ENCODE measurements at places on chromosomes 6 and 20.

DNA sequence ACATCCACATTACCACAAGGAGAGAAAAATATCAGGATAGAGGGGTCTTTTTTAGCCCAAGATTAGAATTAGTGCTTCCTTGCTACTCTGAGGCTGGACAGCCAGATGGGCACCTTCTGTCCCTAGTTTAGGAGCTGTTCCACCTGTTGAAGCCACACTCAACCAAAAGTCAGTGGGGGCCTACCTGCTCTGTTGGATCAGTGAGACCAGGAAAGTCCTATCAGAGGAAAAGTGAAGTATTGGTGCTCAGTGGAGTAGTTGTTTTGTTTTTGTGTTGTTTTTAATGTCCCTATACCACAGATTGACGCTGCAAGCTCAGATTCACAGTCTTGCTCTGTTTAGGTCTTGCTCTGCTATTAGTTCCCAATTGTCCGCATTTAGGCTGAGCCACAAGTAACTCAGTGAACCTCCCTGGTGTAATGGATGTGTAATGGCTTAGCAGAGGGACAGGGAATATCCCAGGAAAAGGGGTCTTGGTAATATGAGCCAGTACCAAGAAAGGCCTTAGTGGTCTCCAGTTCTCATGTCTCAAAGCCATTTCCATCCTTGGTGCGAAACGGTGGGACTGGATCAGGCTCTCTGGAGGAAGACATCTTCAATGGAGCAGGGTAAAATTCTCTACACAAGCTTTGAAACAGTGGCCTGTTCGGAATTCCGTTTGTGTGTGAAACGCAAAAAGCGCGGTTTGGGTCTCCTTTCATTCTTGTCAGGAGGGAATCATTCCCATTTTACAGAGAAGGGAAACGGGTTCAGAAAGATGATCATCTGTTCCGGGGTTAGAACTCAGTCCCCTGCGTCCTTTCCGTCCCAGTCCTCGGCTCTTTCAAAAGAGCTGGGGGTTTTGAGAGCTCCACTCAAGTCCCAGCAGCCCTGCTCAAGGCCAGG lies 631 bp upstream of the PABPC1L start:
- DNase-seq: no peak

GRCh38 chr20:39245685-39246311 lies 283.7 kb downstream of the DHX35 start:
- no peak for DNase-seq

GRCh38 chr6:157834549-157834948 lies 11.5 kb downstream of the SNX9 start:
- DNase-seq: no peak

DNA sequence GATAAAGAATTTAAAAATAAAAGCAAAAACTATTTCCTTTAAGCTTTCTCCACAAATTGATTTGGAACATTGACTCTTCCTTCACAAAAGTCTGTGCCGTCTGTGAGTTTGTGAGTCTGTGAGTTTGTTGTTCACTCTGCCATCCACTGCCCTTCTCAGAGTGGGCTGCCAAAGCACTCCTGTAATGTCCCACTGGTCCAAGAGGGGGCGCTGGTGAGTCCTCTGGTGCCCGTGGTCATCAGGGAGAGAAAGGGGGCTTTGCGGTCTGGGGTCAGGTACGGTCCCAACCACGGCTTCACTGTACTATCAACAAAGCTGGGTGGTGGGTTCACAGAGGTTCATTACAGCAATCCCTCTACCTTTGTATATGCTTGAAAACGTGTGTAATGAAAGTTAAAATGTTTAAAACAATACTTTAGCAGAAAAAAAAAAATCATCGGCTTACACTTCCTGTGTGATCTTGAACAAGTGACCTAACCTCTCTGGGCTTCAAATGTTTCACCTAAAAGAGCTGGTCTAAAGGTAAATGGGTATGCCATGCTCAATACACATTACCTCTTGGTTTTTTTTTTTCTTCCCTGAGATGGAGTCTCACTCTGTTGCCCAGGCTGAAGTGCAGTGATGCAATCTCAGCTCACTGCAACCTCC lies 5.6 kb upstream of the ANKRD60 start:
- DNase-seq: no peak

DNA sequence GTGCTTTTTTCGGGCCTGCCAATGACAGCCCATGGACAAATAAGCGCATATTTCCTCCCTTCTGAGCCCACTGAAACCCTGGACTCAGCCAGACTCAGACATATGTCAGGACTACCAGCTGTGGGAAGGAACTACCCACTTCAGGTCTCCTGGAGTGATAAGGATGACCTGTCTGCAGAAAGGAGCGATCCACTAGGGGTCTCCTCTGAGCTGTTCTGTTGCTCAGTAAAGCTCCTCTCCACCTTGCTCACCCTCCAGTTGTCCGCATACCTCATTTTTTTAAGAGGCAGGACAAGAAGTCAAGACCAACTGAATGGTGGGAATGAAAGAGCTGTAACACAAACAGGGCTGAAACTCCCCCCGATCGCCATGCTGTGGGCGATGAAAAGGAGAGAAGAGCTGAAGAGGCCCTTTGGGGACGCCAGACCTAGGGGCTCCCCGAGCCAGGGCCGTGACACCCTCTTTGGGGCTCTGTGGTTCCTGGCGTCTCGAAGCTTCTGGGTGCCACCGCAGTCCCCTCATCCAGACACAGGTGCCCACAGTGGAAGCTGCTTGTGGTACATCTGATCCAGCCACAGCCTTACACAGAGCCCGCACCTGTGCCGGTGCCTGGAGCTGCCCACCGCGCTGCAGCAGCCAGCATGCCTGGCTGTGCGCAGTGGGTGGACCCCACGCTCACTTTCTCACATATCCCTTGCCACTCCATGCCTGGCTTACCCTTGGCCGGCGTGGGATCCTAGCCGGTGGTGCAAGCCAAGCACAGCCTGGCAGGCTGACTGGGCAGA lies 68.8 kb downstream of the EYS start:
- peak; percentile 8 for DNase-seq

DNA sequence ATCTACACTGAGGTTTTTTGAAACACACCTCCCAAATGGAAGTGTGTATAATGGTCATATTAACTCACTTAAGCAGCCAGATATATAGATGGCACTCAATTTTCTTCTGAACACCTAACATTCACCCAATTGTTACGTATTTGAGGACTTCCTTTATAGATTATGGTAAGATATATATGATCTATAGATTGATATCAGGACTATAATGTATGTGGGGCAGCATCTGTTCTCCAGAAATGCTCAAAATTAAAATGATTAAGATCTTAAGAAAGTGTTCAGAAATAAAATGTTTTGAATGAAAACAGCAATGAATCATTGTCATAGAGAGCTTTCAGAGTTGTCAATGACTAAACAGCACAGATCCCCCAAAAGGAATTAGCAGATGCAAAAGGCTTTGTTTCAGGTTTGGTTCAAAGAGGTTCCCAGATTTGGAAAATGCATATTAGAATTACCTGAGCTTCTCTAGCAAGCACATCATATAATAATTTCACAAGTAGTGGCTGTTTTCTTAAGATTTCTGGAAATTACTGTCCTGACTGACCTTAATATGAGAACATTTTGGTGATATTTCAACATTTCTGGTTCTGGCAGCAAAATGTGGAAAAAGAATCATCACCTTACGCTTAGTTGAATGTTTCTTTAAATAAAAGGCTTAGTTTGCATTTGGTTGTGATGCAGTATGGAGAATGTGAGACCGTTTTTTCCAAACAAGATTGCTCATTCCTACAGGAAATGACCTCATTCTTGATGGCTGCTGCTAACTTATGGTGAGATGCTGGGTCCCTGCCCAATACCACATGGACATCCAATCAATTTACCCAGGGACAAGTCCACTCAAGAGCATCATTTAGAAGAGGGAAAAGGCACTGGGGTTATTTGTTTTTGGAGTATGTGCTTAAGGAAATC lies 31.5 kb downstream of the TRAF3IP2 start:
- DNase-seq: peak; percentile 40

GRCh38 chr20:914727-915498 lies 1.2 kb downstream of the ANGPT4 start:
- DNase-seq: no peak

- DNase-seq: no peak
These were observed 75.6 kb downstream of the SLC24A3 start for GRCh38 chr20:19288061-19288460.

- no peak for DNase-seq
These were observed 100.3 kb downstream of the SMOC2 start for GRCh38 chr6:168541307-168541706.

- DNase-seq: peak; percentile 5
These were observed 86.2 kb downstream of the VEGFA start for GRCh38 chr6:43856005-43856765.

DNA sequence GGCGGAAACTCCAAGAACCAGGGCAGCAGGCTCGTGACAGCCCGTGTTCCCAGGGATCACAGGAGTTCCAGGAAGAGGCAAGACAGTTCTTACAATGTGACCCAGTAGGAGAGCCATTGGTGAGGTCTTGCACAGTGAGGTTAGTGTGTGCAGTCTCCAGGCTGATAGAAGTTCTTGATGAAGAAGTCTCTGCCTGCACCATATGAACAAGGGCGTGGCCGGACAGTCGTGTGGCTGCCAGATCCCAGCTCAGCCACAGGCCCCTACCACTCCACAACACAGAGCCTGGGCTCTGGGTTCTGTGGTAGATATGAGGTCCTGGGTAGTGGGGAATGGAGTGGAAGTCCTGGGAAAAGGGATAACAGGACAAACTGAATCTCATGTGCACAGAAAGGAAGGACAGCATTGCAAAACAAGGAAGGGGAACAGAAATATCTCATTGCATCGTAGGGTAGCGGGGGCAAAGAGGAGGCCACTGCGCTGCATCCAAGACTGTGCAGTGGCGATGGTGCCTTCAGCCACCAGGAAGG lies 65.2 kb downstream of the STX11 start:
- DNase-seq: no peak

DNA sequence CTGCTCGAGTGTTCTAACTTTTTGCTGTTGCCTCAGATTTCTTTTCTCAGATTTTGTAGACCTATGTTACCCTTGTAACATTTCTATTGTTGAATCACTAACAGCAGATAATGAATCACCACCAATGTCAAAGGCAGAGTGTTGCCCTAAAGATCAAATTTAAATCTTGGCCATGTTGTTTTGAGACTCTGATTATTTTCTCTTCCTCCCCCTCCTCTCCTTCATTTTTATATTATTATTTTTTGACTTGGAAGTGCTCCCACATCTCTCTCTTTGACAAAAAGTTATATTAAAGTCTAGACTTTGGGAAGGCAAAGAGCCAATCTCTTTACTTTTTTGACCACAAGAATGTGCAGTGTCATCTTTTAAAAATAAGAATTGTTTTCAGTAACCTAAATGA lies 422.7 kb downstream of the NKAIN2 start:
- DNase-seq: no peak

- peak; percentile 74 for DNase-seq
These were observed 101.6 kb upstream of the PRSS16 start for GRCh38 chr6:27145731-27146455.

DNA sequence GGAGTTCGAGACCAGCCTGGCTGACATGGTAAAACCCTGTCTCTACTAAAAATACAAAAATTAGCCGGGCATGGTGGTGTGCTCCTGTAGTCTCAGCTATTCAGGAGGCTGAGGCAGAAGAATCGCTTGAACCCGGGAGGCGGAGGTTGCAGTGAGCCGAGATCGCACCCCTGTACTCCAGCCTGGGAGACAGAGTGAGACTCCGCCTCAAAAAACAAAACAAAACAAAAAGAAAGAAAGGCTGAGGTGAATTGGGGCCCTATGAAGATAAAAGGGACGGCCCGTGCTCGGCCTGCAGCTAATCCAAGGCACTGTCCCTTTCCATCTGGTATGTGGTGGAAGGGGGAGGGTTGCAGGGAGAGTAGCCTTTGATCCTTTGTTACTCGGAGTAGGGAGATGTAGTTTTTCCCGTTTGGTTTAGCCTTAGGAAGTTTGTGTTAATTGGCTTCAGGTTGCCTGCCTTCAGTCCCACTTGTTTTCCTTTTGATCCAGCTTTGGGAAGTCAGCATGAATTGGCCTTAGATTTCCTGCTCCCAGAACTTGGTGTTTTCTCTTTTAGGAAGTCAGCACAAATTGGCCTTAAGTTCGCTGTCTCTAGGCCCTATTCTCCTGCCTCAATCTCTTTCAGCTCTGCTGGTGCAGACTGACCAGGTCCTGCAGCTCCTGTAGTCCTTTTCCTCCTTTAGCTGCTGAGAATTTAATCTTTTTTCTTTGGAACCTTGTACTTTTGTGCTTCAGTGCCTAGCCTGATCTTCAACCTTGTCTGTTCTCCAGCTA lies 36.1 kb upstream of the PAQR8 start:
- no peak for DNase-seq

DNA sequence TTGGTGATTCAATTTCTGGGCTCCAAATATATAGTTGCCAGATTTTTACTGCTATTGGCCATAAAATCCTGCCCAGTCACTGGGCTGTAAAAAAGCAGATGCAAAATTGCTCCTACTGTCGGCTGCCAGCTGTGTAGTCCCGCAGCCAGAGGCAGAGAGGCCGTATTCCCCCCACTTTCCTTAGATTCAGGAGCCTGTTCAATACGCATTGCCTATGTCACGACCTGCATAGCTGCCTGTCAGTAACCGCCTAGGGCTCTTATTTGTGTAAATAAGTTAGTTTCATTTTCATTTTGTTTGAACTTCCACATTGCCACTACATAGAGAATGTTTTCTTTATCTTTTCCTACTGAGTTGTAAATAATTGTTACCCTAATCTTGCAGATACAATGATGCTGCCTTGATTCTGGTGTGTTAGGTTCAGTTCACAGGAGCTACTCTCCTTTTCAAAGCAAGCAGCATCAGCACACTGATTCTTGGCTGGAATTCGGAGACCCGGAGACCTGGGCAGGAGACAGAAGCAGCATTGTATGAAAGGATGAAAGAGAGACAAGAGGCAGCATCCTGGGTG lies 46.0 kb upstream of the UST start:
- DNase-seq: peak; percentile 36

DNA sequence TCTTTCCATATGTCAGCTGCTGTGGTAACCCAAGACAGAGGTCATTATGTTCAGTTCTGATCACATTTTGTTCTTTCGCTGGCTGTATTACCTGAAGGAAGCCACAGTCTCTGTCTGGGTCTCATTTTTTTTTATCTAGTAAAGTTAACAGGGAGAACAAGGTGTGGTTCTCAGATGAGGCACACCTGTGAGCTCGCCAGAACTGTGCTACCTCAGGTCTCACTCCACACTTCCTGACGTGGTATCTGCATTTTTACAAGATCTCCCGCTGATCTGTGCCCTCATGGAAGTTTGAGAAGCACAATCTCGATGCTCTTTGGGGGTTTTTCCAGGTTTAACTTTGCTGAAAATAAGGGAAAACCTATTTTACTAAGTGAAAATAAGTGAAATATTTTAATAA lies 169.5 kb upstream of the CENPW start:
- DNase-seq: no peak

DNA sequence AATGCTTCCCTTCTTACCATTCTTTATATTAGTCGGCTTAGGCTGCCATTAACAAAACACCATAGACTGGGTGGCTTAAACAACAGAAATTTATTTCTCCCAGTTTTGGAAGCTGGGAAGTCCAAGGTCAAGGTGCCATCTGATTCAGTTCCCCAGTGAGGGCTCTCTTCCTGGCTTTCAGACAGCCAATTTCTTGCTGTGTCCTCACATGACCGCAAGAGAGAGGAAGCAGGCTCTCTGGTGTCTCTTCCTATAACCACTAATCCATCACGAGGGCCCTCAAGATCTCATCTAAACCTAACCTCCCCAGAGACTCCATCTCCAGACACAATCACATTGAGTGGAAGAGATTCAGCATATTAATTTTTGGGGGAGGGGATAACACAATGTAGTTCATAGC lies 193.0 kb upstream of the SGK1 start:
- no peak for DNase-seq

Data from NCI-H1092 treated with DMSO at 0.1 percent for 48 hours (cell line).